ENCODE measurements at places on chromosomes 3 and 15. TPM values are rescaled to one million over a fixed set of nuclear protein-coding genes. Genes with fewer than 3 reads are reported as not detected.

CLDN16 gene
- not detected for total RNA-seq

- peak; percentile 87 for DNase-seq
Observed at GRCh38 chr3:138347960-138348753, at the start of gene MRAS. Gene MRAS (plus strand): TSS chr3:138348579. CDS start chr3:138372884, 24,305 bp downstream.

GOLGA8H gene
- 6.5 TPM for total RNA-seq

DNA sequence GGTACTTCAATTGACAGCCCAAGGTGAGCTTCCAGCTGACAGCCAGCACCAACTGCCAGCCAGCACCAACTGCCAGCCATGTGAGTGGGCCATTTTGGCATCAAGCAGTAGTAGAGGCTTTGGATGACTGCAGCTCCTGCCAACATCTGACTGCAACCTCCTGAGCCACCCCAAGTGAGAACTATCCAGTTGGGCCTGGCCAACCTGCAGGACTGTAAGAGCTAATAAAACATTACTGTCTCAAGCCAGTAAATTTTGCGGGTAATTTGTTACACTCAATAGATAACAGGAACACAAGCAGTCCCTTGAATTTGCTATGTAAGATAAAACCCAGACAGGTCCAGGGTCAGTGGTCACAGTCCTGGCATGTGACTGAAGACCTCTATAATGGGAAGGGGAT, 29.7 kb downstream of the EPHB1 start:
- no peak for DNase-seq

GRCh38 chr3:73353649-73354217, 271.0 kb downstream of the PDZRN3 start:
- DNase-seq, result no peak

DNA sequence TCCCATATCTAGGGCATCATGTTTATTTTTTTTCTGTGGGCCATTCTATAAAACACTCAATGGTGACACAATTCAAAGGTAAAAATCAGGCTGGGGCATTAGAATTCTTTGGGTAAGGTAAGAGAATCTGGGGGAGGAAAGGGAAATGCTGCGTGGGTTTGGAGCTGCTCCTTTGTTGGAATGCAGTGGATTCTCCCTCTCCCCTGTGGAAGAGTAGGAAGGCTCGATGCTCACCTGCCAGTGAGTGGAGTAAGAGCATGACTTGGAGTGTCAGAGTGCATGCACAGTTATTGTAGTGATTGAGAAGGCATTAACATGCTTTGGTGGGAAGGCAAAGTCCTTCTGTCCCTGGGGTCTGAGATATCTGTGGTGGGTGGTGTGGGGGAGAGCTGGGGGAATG, 280.0 kb downstream of the PDCD6IP start:
- no peak for DNase-seq

GRCh38 chr3:192826214-192827006, 91.2 kb downstream of the MB21D2 start:
- DNase-seq, result no peak

DNA sequence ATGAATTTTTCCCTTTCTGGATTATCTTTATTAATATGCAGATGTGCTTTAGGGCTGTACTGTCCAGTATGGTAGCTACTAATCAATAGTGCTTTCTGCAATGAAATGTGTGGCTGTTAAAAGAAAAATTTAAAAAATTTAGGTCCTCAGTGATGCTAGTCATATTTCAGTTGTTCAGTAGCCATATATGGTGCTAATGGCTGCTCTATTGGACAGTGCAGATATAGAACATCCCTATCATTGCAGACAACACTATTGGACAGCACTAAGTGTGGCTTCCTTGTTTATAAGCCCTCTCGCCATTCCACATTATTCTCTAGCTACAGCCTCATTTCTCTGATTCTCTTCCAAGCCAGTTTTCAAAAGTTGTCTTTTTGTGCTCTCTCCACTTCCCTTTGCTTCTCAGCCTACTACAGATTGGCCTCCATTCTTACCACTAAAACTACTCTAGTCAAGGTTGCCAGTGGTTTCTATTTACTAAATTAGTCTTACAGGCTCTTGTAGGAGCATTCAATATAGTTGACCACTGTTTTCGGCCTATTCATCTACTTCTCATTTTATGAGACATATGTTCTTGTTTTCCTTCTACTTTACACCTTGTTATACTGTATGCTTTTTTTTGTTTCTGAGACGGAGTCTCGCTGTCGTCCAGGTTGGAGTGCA, 9.5 kb downstream of the MAPK6 start:
- DNase-seq, result no peak

P2RY13 gene
- 2.7 TPM for total RNA-seq

- no peak for DNase-seq
Observed at GRCh38 chr15:26771168-26771567, 1.7 kb downstream of the GABRB3 start.

All from aorta (tissue), 5 donors.